ENCODE measurements at places on chromosomes 1 and 21.

DNA sequence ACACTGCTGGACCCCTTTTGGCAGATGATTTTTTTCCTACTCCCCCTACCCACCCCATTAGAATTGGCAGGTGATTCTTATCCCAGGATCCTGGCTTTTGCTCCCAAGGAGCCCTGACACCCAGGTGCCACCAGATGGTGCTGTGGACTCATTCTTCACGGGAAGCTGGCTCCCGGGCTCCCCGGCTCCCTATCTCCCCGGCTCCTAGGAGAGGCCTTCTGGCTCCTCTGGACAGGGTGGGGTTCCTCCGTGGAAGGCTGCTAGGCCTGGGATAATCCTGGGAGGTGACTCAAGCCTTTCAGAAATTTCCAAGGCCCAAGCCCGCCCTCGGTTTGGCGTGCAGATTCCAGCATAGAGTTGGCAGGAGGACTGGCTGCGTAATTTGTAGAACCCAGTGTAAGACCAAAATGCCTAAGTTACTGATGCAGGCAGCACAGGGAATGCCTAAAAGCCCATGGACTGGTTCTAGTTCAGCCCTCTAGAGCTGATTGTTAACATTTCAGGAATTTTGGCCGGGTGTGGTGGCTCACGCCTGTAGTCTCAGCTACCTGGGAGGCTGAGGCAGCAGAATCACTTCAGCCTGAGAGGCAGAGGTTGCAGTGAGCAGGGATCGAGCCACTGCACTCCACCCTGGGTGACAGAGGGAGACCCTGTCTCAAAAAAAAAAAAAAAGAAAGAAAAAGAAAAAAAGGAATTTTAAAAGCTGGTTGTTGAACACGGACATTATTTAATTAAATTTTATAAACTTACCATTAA is 6.8 kb upstream of the BSDC1 start:
- DNase-seq: peak; percentile 49

DNA sequence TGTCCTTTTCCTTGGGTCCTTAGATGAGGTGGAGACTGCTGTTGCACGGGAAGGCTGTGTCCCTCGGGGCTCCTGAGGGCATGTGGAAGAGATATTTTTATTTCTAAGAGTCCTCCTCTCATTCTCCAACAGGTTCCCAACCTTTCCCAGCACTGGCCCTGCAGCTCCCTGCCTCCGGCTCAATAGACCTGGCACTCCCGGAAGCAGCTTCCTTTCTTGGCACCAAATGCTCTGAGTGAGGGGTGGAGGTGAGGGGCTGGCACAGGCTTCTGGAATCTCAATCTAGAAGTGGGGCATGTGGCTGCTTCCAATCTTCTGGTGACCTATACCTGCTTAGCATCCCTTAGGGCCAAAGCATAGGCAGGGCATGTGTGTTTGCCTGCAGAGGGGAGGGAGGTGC is 4.5 kb downstream of the ETV3L start:
- no peak for DNase-seq

- DNase-seq: no peak
Observed at GRCh38 chr1:168243636-168244212, 17.9 kb downstream of the SFT2D2 start.

DNA sequence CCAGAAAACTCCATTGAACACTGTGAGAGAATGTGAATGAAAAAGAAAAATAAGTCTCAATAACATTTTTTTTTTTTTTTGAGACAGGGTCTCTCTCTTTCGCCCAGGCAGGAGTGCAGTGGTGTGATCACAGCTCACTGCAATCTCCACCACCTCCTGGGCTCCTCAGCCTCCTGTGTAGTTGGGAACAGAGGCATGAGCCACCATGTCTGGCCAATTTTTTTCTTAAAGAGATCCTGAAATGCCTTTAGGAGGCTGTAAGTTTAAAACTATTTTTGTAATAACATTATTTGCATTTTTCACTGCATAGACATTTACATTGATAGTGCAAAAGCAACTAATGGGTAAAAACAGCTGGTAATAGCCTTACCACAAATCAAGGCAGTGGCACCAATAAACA is 35.3 kb downstream of the GDAP2 start:
- no peak for DNase-seq

DNA sequence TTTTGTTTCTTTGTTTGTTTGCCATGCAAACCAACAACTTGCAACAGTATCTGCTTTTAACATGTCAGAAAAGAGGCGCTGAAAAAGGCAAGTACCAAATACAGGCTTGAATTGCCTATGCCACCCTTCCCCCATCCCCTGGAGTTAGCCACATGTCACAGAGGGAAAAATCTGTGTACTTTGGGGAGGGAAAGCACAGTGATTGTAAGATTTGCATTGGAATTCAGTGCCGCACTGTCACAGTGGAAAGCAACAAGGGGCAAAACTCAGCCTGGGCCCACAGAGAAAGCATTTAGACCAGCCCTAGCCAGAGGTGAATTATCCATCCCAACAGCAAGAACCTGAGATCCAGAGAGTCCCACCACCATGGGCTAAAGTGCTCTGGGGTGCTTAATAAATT is 52.4 kb upstream of the ACADM start:
- DNase-seq: no peak

- no peak for DNase-seq
Observed at GRCh38 chr1:8174807-8175206, 143.1 kb upstream of the SLC45A1 start.

DNA sequence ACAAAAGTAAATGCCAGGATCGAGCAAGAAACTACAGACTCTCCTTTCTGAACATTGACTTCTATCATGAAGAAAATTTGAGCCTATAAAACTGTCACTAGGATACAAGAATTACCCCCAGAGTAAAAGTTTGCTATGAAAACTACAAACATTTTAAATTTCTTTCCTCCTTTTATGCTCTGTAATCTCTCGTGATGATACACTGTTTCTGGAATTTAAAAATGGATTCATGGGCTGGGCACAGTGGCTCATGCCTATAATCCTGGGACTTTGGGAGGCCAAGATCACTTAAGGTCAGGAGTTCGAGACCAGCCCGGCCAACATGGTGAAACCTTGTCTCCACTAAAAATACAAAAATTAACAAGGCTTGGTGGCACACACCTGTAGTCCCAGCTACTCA is 181.3 kb downstream of the ZNF281 start:
- no peak for DNase-seq

DNA sequence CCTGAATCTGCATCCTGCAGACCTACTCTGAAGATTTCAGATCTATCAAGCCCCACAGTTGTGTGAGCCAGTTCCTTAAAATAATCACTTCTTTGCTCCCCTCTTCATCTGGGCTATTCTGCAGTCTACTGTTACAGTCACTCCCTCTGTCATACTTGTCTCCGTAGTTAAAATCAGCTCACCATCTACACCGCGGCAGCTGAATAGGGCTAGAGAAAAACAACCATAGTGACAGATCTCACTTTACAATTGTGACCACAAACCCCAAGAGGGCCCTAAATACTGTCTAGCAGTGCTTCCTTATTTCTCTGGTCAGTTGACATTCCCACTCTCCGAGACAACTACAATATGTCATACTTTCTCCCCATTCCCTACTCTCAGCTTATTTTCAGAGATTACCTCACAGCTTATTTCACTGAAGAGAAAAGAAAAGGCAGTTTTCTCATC is 12.9 kb downstream of the DESI2 start:
- DNase-seq: no peak

- peak; percentile 29 for DNase-seq
Observed at GRCh38 chr21:45818276-45818903, 163.2 kb upstream of the COL6A1 start.

- DNase-seq: no peak
Observed at GRCh38 chr1:203362720-203363025, 11.8 kb upstream of the FMOD start.

DNA sequence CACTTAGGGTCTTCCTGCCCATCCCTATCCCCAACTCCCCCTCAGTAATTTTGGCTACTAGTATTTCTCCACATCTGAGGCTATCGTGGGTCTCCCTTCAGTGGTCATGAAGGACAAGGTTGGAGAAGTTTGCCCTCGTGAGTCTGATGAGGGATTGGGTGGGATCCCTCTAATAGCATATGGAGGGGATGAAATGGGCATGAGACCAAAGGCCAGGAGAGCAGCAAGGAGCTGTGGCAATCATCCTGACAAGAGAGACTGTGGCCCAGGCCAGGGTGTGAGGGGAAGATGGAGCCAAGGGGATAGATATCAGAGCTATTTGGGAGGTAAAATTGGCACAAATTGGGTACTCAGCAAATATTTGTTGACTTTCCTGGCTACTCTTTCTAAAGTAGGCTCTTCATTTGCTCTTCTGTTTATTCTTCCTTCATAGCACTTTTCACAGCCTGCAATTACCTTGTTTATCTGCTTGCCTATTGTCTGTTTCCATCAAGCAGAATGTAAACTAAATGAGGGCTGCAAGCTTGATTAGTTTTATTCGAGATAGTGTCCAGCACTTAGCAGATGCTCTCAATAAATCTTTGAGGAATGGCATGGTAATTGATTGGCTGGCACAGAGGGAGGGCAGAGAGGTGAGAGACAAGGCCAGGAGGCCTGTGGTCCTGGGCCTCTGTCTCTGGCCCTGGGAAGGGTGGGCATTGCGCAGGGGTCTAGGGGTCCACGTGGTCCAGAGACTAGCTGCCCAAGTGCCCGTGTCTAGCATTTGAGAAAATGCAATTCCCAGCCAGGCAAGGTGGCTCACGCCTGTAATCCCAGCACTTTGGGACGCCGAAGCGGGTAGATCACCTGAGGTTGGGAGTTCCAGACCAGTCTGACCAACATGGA is 1.5 kb upstream of the PLK3 start:
- no peak for DNase-seq

- DNase-seq: peak; percentile 26
Observed at GRCh38 chr1:205430696-205431305, 8.9 kb upstream of the LEMD1 start.

GRCh38 chr1:79193211-79194079 is 186.9 kb upstream of the ADGRL4 start:
- no peak for DNase-seq

DNA sequence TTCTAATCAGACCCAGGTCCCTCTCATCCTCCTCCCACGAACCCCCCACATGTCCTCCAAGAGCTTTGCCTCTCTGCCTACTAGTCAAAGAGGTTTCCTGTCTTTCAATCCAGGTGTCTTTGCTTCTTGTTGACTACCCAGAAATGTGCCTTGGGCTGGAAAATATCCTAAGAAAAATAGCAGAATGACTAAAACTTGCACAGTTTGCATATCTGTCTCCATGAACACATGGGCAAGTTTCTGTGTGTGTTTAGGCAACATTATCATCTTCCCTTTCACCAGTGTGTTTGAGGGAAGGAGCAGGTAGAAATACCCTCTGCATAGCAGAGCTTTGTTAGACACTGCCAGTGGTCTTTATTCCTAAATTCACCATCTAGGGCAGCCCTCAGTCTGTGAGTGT is 1.5 kb downstream of the C1orf116 start:
- DNase-seq: no peak

- no peak for DNase-seq
Observed at GRCh38 chr1:19410393-19410792, 74.9 kb downstream of the CAPZB start.

DNA sequence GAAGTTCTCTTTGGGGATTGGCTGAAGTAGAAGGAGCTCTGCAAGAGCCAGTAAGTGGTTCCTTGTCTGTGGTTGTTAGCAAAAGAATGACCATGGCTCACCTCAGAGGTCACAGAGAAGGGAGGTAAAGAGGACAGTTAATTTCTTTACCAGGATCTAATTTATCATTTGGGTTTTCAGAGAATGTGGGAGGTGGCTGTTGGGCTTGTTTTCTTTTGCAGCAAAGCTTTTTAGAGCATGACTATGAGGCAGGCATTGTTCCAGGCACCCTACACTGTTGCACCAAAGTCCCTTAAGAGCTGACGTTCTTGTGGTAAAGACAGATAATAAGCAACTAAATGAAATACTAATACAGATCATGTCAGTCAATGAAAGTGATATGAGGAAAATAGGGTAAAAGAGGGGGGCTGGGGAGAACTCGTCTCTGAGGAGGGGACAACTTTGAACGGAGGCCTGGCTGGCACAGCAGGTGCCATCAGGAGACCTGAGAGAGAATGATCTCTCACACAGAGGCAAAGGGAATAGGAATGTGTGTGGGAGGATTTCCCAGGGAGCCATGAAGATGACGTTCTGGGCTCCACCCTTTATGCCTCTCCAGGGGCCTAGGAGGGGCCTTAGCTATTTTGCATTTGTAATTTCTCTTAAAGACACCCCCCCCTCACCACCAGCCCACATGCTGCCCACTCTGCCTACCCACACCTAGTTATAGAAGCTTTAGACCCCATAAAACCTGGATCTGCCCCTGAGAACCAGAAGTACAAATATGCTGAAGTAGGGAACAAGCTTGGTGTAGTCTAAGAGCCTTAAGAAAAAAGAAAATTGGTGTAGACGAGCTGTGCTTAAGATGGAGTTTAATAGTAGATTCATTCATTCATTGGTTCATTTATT is 177.5 kb downstream of the ROR1 start:
- no peak for DNase-seq

DNA sequence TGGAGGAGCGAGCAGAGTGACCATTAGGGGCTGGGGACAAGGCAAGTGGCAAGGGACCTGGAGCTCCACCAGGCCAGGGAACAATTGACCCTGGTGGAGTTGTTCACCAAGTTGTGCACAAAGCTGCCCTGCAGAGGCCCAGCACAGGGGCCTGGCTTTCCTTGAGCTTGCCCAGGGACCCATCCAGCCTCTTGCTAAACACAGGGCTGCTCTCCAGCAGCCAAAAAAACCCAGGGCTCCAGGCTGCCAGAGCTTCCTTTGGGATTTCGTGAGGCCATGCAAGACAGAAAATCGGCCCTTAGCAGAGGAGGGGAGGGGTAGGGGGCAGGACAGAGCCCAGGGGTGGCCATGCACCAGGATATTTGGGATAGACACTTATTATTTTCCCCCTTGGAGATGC is 32.6 kb downstream of the LRP8 start:
- no peak for DNase-seq

- no peak for DNase-seq
Observed at GRCh38 chr1:210347112-210347511, 18.4 kb downstream of the HHAT start.

DNA sequence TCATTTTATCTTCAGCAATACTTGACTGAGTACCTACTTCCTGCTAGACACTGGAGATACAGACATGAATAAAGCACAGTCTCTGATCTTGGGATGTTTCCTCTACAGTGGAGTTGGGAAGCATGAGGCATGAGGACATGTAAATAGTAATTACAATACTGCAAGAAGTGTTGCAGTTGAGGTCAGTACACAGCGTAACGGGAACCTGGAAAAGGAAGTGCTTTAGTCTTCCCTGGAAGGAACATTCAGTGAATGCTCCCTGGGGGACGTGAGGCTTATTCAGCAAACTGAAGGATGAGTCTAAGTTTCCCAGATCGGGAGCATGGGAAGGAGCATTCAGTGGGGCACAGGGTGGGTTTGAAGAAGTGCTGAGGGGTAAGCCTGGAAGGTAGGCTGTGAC is 112.4 kb downstream of the PIK3R3 start:
- no peak for DNase-seq
